ENCODE measurements at places on chromosomes 6 and 20.

GRCh38 chr6:2231438-2231837 is 14.0 kb downstream of the GMDS start:
- DNase-seq: no peak

DNA sequence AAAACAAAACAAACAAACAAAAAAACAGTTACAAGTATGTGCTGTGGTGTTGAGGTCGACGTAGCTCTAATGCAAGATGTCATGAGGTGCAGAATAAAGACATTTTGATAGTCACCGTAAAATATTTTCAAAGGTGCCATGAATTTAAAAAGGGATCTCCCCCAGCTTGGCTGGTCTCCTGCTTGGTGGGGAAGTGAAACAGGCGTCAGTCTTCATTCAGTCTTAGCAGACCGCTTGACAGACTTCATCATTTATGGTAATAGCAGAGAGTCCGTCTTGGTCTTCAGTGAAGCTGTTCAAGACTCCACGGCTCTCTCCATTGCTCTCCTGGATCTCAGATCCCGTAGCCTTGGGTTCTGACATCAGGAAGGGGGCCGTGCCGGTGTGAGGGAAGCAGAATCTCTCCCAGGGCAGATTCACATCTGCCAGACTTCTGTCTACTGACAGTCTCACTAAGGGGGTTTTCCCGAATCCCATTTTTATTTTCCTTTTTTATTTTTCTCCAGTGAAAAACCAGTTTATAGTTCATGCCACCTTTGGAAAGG is 1.6 kb downstream of the SLC24A3 start:
- DNase-seq: no peak

DNA sequence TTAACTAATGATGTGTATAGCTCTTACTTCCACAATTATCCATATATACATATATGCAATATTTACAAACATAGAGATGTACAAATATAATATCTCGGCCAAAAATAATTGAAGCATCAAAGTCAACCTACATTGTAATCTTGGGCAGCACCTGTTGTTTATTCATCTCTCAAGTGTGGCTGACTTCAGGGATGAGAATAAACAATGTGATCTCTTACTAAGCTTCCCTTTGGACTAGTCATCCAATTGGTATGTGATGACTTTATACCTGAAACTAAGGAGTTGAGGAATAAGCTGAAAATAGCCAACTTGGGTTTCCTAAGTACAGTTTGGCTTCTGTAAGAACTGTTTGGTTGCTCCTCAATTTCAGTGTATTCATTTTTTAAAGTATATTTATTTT is 256.6 kb downstream of the KHDC1L start:
- DNase-seq: no peak

GRCh38 chr20:63576311-63576710 is 2.3 kb upstream of the HELZ2 start:
- no peak for DNase-seq

DNA sequence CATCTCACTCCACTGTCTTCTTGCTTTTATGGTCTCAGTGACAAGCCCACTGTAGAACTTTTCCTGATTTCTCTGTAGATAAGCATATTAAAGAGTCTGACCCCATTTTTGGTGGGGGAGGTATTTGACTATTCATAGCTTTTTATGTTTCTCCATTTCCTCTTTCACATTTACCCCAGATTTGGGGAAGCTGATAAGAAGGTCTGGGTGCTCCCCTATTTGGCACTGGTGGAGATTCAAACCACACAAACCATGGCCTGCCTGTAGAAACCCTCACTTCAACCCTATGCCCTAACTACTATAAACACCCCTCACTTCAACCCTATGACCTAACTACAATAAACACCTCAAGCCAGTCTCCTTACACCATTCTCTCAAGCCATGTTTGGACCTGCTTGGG is 196.2 kb upstream of the SYNDIG1 start:
- no peak for DNase-seq

- no peak for DNase-seq
Measured at GRCh38 chr6:91534614-91535013, 947.7 kb upstream of the MAP3K7 start.

GRCh38 chr6:8215631-8216030 is 113.3 kb upstream of the EEF1E1 start:
- DNase-seq: no peak

- DNase-seq: no peak
Measured at GRCh38 chr20:430091-430999, 22.2 kb downstream of the RBCK1 start.

- no peak for DNase-seq
Measured at GRCh38 chr6:11380969-11381744, 148.7 kb upstream of the NEDD9 start.

- no peak for DNase-seq
Measured at GRCh38 chr6:43269273-43270007, 26.2 kb downstream of the TTBK1 start.

DNA sequence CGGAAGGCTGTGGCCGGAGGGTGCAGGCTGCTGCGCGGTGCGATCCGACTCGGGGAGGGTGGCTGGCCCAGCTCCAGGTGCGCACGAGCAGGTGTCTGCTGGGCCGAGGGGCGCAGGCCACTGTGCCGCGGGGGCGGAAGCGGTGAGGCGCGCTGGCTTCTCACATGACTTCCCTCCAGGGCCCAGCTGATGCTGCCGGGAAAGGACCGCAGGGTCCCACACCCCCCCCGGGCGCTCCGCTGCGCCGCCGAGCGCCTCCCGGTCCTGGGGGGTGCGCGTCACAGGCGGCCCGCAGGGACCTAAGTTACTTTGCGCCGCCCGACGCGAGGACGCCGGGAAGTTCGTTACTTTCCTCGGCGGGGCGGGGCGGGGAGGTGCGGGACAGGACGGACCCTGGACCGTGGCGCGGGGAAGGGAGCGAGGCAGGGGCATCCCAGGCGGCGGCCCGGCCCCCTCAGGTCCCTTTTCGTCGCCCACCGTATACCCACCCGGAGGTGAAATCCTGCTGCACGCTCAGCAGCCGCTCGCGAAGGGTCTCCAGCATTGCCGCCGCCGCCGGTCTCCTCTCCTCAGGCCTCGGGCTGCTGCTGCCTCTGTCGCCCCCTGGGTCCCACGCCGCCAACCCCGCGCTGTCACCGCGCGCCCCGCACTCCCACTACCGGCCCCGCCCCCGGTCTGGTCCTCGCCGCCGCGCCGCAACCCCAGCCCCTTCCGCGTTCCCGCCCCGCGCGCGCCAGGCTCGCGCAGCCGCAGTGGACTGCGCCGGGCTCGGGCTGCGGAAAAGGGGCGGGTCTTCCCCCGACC is at the start of gene DTNBP1:
Gene DTNBP1 (minus strand): TSS at position 703 of the 804 bp plus-strand sequence. CDS start 159 bp downstream, at position 544.
- DNase-seq: no peak

DNA sequence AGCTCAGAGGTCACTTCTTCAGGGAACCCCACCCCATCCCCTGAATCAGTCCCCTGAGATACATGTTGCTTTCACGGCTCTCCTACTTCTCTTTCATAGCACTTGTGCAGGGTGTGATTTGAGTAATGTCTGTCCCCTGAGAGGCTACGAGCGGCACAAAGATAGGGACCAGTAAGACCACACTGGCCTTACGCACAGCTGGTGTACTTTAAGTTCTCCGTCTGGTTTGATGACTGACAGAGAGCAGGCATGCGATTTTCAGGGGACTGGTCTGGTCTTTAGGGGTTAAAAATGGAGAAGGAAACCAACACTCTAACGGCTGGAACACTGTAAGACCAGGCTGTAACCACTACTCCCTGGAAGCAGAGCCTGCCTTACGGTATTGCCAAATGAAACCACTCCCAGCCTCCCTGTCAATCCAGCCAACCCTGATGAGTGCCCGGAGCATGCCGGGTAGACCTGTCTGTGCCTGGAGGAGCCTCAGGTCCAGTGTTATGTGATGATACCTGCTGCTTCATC is 47.1 kb downstream of the ELMO2 start:
- DNase-seq: no peak

- DNase-seq: no peak
Measured at GRCh38 chr6:95569560-95569959, 7.8 kb upstream of the MANEA start.

- peak; percentile 83 for DNase-seq
Measured at GRCh38 chr20:815914-816606, 17.5 kb upstream of the FAM110A start.

GRCh38 chr6:55652429-55652828 is 73.4 kb upstream of the HMGCLL1 start:
- no peak for DNase-seq

DNA sequence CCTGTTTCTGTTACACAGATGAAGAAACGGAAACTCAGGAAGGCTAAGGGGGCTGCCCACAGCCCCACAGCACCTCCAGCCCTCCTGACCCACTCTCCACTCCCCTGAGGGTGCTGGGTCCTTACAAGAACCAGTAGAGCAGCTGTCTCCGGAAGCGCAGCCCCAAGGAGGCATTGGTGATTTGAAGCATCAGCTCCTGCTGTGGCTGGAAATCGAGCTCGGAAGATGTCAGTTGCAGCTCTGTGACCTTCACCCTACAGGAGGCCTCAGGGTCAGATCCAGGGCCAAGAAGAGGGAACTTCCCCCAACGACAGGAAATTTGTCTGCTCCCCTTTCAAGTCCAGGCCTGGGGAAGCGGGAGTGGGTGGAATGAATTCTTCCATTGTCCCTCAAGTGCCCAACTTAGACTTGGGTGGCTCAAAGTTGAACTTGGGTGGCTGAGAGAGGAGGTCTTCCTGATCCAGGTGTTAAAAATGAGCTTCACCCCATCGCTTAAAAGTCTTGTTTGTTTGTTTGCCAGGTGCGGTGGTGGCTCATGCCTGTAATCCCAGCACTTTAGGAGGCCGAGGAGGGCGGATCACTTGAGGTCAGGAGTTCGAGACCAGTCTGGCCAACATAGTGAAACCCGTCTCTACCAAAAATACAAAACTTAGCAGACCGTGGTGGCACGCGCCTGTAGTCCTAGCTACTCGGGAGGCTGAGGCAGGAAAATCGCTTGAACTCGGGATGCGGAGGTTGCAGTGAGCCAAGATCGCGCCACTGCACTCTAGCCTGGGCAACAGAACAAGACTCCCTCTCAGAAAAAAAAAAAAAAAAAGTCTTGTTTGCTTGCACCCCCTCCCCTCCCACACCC is 1.9 kb downstream of the PLTP start:
- no peak for DNase-seq

DNA sequence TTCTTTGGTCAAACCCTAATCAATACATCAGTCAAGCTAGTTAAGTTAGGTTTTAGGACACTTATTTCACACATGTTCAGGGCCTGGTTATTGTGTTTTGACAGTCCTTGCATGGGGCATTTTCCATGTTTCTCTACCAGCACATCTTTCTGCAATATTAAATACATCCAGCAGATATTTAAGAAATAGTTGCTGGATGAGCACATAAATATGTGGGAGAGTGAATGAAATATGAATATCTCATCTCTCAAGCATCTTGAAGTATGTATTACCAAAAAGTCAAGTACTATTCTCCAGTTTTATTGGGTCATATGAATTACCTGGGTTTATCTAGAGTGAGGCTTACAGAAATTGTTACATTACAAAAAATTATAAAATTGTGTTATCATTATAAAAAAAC is 621.9 kb upstream of the GJE1 start:
- no peak for DNase-seq

GRCh38 chr6:161210857-161211256 is 63.0 kb downstream of the AGPAT4 start:
- no peak for DNase-seq

DNA sequence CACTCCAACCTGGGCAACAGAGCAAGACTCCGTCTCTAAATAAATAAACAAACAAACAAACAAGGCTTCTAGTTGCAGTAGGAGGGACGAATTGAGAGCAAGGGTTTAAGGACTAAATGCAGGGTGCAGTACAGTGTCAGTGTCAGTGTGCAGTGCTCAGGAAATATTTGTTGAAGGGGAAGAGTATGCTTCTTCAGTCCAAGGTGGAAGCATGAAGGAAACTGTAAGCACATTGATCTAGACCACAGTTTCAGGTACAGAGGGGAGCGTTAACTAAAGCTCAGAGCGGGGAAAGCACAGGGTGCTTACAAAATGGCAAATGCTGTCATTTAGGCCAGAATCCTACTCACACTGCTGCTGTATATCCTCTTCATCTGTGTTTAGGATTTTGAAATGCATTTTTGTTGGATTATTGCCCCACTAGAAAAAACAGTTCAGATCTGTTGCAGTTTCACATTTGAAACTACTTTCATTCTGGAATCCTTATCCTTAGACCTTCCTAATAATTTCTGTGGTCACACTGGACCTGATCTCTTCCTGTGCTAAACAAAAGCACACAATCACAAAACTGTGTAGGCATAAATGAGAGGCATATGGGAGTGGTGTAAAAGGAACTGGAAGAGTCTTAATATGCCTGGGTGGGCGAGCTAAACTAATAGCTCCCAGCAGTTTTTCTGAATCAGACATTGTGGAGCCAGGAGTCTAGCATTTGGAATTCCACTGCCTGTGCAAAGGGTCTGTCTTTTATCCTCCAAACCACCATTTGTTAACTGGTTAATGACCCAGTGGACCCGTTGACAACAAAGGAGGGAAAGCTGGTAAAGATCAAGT is 41.4 kb downstream of the CBFA2T2 start:
- DNase-seq: no peak

DNA sequence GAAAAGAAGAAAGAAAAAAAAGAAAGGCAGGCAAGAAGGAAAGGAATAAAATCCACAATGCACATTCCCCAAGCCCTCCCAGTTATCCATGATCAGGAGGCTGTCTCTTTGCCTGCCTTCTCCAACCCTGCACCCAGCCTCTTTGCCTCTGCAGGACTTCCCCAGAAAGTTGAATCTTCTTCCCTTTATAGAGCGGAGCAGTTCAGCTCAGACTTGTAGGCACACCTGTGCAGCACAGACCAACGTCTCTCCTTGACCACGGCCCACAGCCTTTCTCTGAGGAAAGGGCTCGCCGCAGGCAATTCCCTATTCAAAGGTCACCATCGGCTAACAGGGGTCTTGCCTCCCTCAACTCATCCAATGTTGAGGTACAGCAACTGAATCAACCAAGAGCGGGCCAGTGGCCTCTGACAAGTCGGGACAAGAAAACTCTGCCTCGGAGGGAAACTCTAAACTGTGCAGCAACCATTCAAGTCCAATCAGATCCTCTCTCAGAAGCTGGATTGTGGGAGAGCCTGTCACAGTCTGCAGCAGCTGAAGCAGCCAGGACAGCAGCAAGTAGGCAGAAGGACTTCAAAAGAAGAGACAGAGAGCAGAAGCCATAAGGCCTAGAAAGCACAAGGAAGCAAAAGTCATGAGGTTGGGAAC is 529.2 kb upstream of the JARID2 start:
- DNase-seq: no peak

- no peak for DNase-seq
Measured at GRCh38 chr6:43221046-43221972, 8.0 kb downstream of the DNPH1 start.

DNA sequence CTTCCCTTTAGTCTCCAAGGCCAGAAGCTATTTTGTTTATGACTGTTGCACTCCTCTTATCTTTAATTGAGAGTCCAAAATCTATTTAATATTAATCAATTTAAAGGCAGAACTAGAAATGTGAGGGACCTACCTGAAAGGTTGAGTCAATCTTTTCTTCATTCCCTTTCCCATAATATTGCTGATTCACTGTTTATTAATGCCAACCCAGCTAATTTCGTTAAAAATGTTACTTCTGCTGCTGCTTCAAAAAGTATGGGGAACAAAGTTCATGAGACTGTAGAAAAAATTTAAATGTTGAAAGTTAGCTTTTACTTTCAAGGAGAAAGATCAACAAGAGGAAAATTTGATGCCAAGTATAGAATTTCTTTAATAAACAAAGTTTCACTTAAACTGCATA is 365.3 kb downstream of the TENT5A start:
- DNase-seq: no peak

- DNase-seq: no peak
Measured at GRCh38 chr6:36118550-36119107, 11.7 kb upstream of the MAPK13 start.

Data from vagina (tissue), 2 donors.